Small intestine (tissue), 16 donors: ENCODE measurements at places on chromosomes 3 and 15. TPM values are rescaled to one million over a fixed set of nuclear protein-coding genes. Genes with fewer than 3 reads are reported as not detected.

Gene GNB5
- polyA plus RNA-seq: 10.0 TPM

DNA sequence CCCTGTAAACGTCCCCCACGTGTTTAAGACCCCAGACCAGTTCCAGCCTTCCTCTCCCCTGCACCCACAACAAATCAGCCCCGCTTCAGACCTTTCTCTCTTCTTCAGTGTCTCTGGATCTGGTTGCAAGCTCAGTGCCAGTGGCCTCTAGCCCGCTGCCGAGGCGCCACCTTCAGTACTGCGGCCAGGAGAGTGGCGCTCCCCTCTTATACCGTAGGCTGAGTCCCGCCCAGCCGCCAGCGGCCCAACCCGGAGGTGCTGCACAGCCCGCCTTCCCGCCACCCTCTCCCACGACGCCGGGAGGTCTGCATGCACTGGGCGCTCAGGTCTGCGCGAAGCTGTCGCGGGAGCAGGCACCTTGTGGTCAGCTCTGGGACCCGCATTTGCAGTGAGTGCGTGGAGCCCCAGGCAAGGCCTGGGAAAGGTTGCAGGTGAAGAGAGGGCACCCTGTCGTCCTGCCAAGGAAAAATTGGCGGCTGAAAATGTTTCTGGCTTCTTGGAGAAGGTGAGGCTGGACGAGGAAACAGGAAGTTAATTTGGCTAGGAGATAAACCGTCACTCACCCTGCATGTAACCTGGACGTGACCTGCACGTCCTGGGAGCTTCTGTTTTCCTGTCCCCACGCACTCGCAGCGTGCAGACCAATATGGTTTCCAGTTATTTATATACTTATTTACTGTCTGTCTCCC, at the start of gene C2CD4B:
C2CD4B (minus strand) TSS at position 182 of the 689 bp plus-strand sequence. CDS start 301 bp downstream, outside the sequence.
- H3K4me3 ChIP-seq: peak within 1 kb of the TSS; percentile 65
- peaks cover 7% of the 10 kb centered on the region for H3K4me1 ChIP-seq
- no peak within 1 kb of the TSS for H3K27ac ChIP-seq
- H3K27me3 ChIP-seq: peaks cover 10% of the 10 kb centered on the region
- no peaks in the 10 kb centered on the region for H3K36me3 ChIP-seq
- peak; percentile 79 for DNase-seq

DNA sequence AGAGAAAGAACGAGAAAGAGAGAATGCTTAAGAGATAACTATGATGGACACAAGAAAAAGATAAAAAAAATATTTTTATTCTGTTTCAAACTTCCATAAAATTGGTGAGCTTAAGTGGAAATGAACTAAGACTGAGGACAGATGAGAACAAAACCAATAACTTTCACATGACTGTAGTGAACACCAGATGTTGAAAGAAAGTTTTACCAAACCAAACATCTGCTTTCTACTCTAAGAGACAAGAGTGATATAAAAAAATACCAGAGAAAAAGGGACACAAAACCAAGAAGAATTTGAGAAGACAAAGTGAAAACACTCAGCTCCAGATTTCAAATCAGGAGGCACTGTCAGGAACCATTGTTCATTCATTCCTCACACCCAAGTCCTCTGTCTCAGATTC, 147.9 kb downstream of the IMPG2 start:
- no peak overlapping the region for H3K27ac ChIP-seq
- H3K36me3 ChIP-seq: no peaks in the 10 kb centered on the region
- H3K4me3 ChIP-seq: no peak overlapping the region
- H3K4me1 ChIP-seq: no peaks in the 10 kb centered on the region
- DNase-seq: no peak

GRCh38 chr3:106183762-106184391, 315.1 kb upstream of the CBLB start:
- no peaks in the 10 kb centered on the region for H3K36me3 ChIP-seq
- no peak overlapping the region for H3K4me3 ChIP-seq
- H3K27ac ChIP-seq: no peak overlapping the region
- no peak for DNase-seq

- H3K36me3 ChIP-seq: no peaks in the 10 kb centered on the region
- H3K27ac ChIP-seq: no peak overlapping the region
- H3K4me3 ChIP-seq: no peak overlapping the region
- H3K4me1 ChIP-seq: no peaks in the 10 kb centered on the region
Observed at GRCh38 chr15:29911705-29912104, 89.4 kb upstream of the TJP1 start.

GRCh38 chr3:120276767-120277166, 8.3 kb downstream of the GPR156 start:
- H3K27ac ChIP-seq: no peak overlapping the region
- no peaks in the 10 kb centered on the region for H3K36me3 ChIP-seq
- DNase-seq: no peak
- H3K27me3 ChIP-seq: no peaks in the 10 kb centered on the region

- H3K4me3 ChIP-seq: no peak overlapping the region
- no peaks in the 10 kb centered on the region for H3K27me3 ChIP-seq
- no peak overlapping the region for H3K27ac ChIP-seq
- peaks cover 5% of the 10 kb centered on the region for H3K4me1 ChIP-seq
- DNase-seq: no peak
Observed at GRCh38 chr15:97991972-97992541, 31.6 kb downstream of the ARRDC4 start.

DNA sequence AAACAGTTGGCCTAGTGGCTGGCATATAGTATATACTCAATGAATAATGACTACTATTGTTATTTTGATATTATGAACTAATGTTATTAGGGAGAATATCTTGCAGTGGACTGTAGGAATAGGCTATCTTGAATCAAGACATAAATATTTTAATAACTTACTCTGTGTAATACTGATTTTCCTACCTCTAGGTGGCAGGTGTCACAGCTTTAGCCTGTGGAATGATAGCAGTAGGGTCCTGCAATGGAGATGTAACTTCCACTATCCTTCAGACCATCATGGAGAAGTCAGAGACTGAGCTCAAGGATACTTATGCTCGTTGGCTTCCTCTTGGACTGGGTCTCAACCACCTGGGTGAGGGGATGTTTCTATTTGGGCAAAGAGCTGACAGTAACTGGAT, 6.5 kb downstream of the PSMD2 start:
- H3K27ac ChIP-seq: no peak overlapping the region
- no peaks in the 10 kb centered on the region for H3K4me1 ChIP-seq
- DNase-seq: peak; percentile 20
- no peaks in the 10 kb centered on the region for H3K27me3 ChIP-seq

DNA sequence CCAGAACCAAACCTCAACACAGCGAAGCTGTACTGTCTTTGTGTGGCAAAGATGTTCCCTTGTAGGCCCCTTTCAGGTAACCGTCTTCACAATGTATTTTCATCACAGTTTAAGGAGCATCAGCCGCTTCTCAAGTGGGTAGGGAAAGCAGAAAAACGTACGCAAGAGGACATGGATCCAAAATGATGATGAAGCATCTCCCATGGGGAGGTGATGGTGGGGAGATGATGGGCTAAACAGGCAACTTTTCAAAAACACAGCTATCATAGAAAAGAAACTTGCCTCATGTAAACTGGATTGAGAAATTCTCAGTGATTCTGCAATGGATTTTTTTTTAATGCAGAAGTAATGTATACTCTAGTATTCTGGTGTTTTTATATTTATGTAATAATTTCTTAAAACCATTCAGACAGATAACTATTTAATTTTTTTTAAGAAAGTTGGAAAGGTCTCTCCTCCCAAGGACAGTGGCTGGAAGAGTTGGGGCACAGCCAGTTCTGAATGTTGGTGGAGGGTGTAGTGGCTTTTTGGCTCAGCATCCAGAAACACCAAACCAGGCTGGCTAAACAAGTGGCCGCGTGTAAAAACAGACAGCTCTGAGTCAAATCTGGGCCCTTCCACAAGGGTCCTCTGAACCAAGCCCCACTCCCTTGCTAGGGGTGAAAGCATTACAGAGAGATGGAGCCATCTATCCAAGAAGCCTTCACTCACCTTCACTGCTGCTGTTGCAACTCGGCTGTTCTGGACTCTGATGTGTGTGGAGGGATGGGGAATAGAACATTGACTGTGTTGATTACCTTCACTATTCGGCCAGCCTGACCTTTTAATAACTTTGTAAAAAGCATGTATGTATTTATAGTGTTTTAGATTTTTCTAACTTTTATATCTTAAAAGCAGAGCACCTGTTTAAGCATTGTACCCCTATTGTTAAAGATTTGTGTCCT, 60.0 kb downstream of the AAGAB start:
- no peaks in the 10 kb centered on the region for H3K27me3 ChIP-seq
- no peak overlapping the region for H3K27ac ChIP-seq
- peaks cover 7% of the 10 kb centered on the region for H3K36me3 ChIP-seq
- no peak overlapping the region for H3K4me3 ChIP-seq
- peaks cover 7% of the 10 kb centered on the region for H3K4me1 ChIP-seq
